ENCODE measurements at places on chromosomes 2 and 18.

DNA sequence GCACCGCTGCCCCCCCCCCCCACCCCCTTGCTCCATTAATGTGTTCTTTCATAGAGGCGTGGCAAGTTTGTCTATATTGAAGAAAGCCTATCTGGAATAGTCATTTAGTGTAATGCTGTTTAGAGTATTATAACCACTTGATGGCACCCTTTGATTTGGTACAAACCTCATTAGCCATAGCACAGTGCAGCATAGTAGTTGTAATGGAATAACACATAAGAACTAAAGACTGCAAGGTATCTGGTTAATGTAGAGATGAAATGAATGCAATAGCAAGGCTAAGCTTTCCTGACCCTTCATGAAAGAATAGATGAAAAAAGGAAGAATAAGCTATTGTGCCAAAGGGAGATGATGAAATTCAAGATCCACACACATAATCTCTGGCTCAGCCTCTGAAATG, 81.9 kb downstream of the EHBP1 start:
- no peak for DNase-seq

DNA sequence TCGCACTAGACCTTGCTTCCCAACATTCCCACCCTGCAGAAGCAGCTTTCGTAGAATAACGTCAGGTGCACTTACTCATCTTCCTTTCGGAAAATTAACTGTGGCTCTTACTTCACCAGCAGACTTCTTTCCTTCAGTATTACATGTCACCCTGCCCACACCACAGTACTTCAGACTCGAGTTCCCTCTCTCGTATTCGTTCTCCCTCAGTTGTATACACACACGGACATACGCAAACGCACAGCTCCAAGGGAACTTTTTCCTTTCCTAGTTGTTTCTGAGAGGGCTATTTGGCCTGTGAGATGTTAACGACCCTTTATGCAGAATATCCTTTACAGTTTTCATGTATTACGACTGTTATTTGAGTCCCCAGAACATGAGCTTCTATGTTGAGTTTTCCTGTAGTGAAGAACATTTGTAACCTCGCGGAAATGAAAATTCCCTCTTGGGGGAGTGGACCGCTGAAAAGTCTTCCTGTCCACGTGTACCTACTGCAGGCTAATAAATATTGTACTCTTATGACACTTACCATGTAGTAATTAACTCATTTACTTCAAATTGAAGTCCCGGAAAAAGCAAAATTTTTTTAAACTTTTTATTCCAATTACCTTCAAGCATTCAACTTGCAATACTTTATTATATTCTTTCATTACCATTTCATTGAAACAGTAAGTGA, 908 bp downstream of the ERLEC1 start:
- no peak for DNase-seq

DNA sequence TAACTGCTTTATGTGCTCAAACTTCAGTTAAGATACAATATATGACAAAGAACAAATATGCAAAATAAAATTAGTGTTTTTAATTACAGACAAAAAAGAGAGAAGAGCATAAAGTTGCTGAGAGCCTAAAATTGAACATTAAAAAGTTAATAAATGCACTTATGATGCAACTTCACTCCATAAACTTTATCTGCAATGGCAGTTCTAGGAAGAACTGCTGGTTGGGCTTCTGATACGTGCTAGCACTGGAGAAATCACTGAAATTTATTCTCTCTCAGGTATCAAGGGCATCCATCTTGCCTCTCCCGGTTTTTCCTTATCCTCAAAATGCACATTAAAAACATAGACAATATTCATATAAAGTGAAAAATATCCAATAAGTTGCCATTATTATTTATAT, 35.7 kb downstream of the MYO3B start:
- DNase-seq = no peak

GRCh38 chr2:235170536-235171521, 219.0 kb downstream of the SH3BP4 start:
- no peak for DNase-seq

DNA sequence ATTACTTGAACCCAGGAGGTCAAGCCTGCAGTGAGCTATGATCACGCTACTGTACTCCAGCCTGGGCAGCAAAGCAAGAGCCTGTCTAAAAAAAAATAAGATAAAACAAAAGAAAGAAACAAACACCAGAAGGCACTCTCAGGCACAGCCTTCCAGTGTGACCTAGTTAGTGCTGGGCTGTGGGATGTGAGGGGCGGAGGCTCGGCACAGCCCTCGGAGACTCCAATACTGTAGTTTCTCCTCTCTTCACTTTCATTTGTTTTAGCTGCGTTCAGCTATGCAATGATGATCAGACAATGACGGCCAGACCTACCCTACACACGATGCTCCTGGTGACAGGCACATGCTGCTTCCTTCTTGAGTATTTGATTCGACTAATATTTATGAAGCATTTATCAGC, 127.7 kb downstream of the SOCS6 start:
- DNase-seq = no peak

- DNase-seq = no peak
Observed at GRCh38 chr2:69099541-69099940, 86.6 kb downstream of the ANTXR1 start.

Data from NCI-H187 treated with DMSO at 0.1 percent for 48 hours (cell line).